CD14-positive monocyte (primary cell): ENCODE measurements at places on chromosomes 12 and 14. TPM values are rescaled to one million over a fixed set of nuclear protein-coding genes. Genes with fewer than 3 reads are reported as not detected.

DNA sequence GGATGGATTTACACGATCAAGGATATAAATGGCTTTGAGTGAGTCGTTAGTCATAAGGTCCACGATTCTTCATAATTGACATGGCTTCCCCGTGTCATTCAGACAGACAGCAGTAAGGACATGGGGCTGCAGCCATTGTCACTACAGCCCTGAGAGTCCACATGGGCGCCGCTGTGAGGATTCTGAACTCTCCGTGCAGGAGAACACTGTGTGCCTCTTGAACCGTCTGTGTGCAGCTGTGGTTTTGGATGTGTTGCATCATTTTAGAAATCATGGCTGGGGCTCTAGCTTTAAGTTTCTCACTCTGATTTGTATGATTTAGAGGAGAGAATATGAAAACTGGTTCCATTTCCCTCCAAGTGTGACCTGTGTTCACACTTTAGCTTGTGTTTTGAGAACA is 47.2 kb downstream of the NPAS3 start:
- H3K4me3 ChIP-seq = no peak overlapping the region
- H3K27ac ChIP-seq = no peak overlapping the region
- no peaks in the 10 kb centered on the region for H3K4me1 ChIP-seq
- H3K27me3 ChIP-seq = no peaks in the 10 kb centered on the region
- DNase-seq = no peak
- H3K36me3 ChIP-seq = no peaks in the 10 kb centered on the region

Gene AKAP6
- not detected for polyA plus RNA-seq

DNA sequence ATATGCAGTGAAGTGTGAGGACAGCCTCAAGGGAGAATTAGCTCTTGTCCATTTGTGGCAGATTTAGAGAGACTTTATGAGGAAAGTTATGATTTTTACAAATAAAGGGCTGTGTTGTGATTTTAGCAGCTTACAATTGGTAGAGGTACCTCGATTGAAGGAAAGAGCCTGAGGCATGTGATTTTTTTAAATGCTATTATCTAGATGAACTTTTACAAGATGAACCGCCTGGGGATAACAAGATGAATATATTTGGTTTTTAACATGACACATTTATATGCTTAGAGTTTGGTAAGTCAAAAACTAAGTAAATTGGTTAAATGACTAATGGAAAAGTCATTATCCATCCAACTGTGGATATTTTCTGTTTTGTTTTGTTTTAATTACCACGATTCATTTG is 52.6 kb downstream of the AEBP2 start:
- no peak for DNase-seq
- no peaks in the 10 kb centered on the region for H3K27me3 ChIP-seq
- H3K27ac ChIP-seq = no peak overlapping the region
- no peaks in the 10 kb centered on the region for H3K4me1 ChIP-seq
- peaks cover 18% of the 10 kb centered on the region for H3K36me3 ChIP-seq

Gene LRP1-AS
- polyA plus RNA-seq = 0.35 TPM

DNA sequence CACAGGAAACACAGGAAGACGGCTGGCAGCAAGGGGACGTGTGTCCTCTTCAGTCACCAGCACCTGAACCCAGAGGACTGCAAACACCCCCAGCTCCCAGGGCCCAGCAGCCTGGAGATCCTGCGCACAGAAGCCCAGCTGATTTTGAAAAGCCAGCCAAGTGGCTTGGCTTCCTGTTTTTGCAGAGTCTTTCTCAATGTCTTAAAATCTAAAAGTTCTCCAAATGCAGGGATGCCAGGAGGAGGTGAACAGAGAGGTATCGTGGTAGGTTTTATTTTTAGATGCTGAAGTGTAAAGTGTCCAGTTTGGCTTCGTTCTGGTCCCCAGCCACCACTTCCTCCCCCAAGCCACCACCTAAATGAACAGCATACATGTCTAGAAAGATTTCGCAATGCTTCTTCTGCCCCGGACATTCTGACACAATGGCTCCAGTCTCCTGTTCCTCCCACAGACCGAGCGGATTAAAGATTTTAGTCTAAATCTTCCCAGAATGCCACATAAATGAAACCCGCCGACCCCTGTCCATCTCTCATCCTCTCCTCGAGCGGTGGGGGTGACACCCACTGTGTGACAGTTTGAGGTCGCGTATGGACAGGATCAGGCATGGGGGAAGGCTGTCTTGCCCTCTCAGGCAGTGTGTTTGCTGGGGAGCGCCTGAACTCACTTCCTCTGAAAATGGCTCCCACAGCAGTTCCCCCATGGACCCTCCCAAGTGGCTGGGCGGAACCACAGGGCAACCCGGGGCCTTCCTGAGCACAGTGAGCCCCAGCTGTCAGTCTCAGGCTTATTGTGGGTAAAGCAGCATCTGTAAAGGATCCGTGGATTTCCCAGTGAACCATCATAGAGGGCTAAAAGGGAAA is 41.6 kb downstream of the ITPK1 start:
- peak; percentile 92 for DNase-seq
- H3K4me3 ChIP-seq = peak overlapping the region; percentile 29
- H3K36me3 ChIP-seq = peaks cover 15% of the 10 kb centered on the region
- peak overlapping the region; percentile 98 for H3K27ac ChIP-seq

Gene KRT71
- polyA plus RNA-seq = not detected

- no peak overlapping the region for H3K27ac ChIP-seq
- no peak overlapping the region for H3K4me3 ChIP-seq
- no peak for DNase-seq
Measured at GRCh38 chr12:45246236-45246635, 30.3 kb downstream of the ANO6 start.

- peaks cover 44% of the 10 kb centered on the region for H3K4me1 ChIP-seq
- DNase-seq = no peak
- H3K27me3 ChIP-seq = no peaks in the 10 kb centered on the region
- H3K27ac ChIP-seq = peak overlapping the region; percentile 82
- peaks cover 10% of the 10 kb centered on the region for H3K36me3 ChIP-seq
Measured at GRCh38 chr14:93008381-93008780, 85.4 kb downstream of the CHGA start.

GRCh38 chr12:22272335-22273151 is 62.0 kb downstream of the ST8SIA1 start:
- H3K36me3 ChIP-seq = no peaks in the 10 kb centered on the region
- H3K27ac ChIP-seq = no peak overlapping the region
- no peaks in the 10 kb centered on the region for H3K4me1 ChIP-seq
- DNase-seq = no peak

GRCh38 chr12:7602277-7602676 is 63.4 kb downstream of the APOBEC1 start:
- H3K36me3 ChIP-seq = no peaks in the 10 kb centered on the region
- no peak overlapping the region for H3K4me3 ChIP-seq
- no peaks in the 10 kb centered on the region for H3K4me1 ChIP-seq

GRCh38 chr14:33959692-33960151 is 8.8 kb upstream of the EGLN3 start:
- H3K27ac ChIP-seq = no peak overlapping the region
- no peaks in the 10 kb centered on the region for H3K36me3 ChIP-seq
- peaks cover 11% of the 10 kb centered on the region for H3K27me3 ChIP-seq
- no peak overlapping the region for H3K4me3 ChIP-seq
- H3K4me1 ChIP-seq = no peaks in the 10 kb centered on the region

DNA sequence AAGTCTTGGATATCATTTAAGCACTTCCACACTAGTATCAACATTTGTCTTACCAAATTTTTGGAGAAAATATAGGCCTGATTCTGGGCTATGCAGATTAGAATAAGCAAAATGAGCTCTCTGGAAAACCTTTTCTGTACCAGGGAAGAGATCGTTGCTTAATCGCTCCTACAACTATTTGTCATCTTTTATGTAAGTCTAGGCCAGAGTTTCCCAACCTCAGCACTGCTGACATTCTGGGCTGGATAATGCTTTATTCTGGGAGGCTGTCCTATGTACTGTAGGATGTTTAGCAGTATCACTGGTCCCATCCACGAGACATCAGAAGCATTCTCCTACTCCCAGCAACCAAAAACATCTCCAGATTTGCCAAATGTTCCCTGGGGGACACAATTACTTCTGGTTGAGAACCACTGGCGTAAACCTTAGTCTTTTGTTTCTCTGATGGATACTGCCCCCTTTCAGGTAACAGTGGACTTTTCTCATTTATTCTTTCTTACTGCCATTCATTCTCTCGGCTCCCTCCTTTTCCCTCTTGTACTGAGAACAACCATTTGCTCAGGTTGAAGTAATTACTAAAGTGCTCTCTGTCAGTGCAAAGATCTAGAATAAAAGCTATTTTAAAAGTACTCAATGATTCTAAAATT is 316.9 kb upstream of the E2F7 start:
- H3K27me3 ChIP-seq = no peaks in the 10 kb centered on the region
- no peak overlapping the region for H3K27ac ChIP-seq
- no peak overlapping the region for H3K4me3 ChIP-seq
- no peak for DNase-seq
- H3K36me3 ChIP-seq = no peaks in the 10 kb centered on the region
- peaks cover 24% of the 10 kb centered on the region for H3K4me1 ChIP-seq

DNA sequence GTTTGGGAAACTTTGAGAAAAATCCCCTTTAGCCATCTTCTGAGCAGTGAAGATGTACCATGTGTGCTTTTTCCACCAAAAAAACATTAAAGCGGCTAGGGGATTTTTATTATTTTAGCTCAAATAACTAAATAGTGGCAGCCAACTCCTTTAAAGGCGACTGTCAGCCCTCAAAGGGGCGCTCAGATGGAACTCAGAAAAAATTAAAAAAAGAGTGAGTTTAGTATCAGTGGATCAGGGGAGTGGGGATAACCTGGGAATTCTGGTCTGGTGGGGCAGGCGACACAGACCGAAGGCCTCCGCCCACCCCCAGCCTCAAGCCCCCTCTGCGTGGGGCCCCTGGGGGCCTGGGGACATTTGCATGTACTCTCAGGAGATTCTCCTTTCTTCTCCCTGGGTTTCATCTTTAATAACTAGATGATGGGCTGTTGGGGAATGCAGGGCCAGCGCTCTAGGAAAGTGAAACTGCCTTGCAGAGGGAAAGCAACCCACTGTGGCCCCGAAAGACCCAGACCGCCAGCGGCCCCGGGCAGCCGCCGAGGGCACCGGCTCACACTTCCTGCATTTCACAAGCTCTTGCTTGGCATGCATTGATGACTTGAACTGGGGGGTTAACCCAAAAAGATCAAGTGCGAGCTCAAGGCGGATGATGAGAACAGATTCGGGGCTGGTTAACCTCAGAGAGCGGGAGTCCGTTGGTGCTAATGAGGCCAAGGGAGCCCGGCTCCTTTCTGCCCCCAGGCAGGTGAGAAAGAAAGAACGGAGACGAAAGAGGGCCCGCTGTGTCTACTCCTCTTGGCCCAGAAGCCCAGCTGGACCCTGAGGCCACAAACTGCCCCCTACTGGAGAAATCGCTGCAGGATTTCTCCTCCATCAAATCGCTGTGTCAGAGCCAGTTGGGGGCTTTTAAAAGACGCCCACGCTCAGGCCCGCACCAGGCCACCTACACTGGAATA is 7.3 kb upstream of the BATF start:
- no peaks in the 10 kb centered on the region for H3K36me3 ChIP-seq
- DNase-seq = peak; percentile 65
- peak overlapping the region; percentile 0 for H3K27ac ChIP-seq
- H3K4me3 ChIP-seq = peak overlapping the region; percentile 80

DNA sequence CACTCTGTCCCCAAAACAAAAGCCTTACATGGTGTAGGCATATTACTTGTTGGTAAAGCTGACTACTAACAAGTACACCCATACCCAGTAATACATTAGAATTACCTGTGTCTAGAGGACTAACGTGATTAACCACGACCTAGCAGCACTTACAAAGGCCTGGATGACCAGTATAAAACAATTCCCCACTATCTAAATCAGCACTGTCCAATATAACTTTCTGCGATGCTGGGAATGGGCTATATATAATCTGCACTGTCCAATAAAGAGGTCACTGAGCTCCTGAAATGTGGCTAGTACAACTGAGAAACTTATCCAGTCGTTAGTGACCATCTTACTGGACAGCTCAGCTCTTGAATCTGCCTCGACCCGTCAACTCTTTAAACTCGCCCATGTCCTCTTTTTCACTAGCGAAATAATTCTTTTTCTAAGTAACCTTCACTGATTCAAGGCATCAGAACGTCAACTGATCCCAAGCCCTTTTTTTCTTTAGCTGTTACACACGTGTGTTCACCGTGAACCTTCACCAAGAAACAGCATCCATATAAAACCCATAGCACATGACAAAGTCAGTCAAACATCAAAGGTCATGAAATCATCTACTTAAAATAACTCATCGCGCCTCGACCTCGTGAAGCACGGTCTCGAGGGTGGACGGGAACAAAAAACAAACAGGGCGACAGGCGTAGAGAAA is 905 bp upstream of the CIPC start:
- H3K36me3 ChIP-seq = no peaks in the 10 kb centered on the region
- H3K27me3 ChIP-seq = no peaks in the 10 kb centered on the region
- H3K27ac ChIP-seq = peak overlapping the region; percentile 90
- H3K4me3 ChIP-seq = peak overlapping the region; percentile 46
- DNase-seq = no peak
- peaks cover 24% of the 10 kb centered on the region for H3K4me1 ChIP-seq

- no peak for DNase-seq
- no peaks in the 10 kb centered on the region for H3K4me1 ChIP-seq
- no peaks in the 10 kb centered on the region for H3K36me3 ChIP-seq
- no peaks in the 10 kb centered on the region for H3K27me3 ChIP-seq
Measured at GRCh38 chr14:101226603-101227425, 323.3 kb upstream of the RTL1 start.

DNA sequence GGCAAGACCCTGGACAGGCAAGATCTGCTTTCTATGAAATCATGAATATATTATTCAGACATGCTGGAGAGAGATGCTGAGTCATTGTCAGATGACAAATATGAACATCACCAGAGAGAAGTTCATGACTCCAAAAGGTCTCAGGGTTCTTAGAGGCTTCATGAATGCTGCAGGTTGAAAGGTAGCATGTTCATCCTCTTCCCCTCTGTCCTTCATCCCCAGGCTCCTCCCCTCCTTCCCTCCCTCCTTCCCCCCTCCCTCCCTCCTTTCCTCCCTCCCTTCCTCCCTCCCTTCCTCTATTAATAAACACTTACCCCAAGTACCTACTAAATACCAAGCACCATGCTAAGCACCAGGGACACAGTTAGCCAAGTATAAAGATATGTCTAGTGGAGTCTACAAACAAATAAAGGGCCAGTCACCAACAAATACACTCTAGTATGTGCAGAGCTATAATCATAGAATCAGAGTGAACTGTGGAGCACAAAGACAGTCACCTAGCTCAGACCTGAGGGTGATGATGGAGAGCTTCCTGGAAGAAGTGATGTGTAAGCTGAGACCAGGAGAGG is 46.2 kb downstream of the RPH3A start:
- H3K27me3 ChIP-seq = no peaks in the 10 kb centered on the region
- no peaks in the 10 kb centered on the region for H3K4me1 ChIP-seq
- DNase-seq = peak; percentile 48
- no peak overlapping the region for H3K27ac ChIP-seq
- no peak overlapping the region for H3K4me3 ChIP-seq
- H3K36me3 ChIP-seq = no peaks in the 10 kb centered on the region
